ENCODE measurements at places on chromosomes 13 and 19.

GRCh38 chr13:71290963-71291841 is 575.8 kb downstream of the DACH1 start:
- no peak for DNase-seq

DNA sequence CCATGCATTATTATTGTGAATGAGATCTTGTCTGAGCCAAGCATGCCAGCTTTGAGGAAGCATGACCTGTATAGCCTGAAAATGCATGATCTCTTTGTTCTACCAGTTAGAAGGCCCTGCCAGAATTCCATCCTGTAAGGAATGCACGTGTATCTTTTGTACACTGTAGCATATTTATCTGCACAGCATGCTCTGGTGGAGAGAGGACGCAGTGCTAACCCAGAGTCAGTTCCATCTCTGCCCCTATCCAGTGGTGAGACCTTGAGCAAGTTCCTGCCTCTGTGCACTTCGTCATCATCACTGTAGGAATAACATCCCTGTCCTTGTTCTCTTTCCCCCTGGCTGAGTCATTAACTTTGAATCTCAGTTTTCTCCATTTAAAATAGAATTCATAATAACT is 233.8 kb downstream of the SLC7A1 start:
- no peak for DNase-seq

DNA sequence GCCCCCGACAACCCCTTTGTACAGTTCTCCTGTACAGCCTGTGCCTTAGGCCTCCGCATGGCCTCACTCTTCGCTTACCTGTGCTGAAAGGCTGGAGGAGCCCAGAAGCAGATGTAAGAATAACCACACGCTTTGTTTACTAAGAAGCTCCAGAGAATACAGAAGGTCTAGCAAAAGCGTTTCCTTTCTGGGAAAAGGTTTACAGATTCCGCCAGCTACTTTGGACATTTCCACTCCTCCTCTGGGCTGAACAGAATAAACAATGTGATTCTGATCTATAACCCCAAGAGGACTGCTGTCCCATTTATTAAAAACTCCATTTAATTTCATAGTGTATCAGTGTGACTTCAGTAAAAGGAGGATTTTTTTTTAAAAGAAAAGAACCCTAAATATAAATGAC is 339.2 kb downstream of the DNAJC15 start:
- no peak for DNase-seq

DNA sequence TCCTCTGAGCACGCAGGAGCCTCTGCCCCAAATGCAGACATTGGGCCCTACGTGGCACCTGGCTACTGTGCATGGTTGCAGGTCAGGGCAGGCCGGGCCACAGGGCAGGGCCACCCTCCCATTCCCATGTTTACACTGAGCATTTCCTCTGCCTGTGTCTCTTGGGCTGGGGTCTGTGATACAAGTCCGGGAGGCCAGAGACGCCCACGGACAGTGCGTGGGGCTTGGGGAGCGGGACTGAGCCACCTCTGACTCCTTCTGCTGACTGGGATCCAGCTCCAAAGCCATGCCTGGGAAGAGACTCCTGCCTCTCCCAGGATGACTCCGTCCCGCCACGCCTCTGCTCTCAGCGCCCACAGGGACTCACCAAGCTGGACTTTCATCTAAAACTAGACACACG is 18.8 kb downstream of the GAS6 start:
- DNase-seq = no peak

GRCh38 chr19:19406878-19407632 is 1.6 kb downstream of the GATAD2A start:
- no peak for DNase-seq

GRCh38 chr13:95546919-95547318 is 5.6 kb upstream of the CLDN10 start:
- DNase-seq = no peak

DNA sequence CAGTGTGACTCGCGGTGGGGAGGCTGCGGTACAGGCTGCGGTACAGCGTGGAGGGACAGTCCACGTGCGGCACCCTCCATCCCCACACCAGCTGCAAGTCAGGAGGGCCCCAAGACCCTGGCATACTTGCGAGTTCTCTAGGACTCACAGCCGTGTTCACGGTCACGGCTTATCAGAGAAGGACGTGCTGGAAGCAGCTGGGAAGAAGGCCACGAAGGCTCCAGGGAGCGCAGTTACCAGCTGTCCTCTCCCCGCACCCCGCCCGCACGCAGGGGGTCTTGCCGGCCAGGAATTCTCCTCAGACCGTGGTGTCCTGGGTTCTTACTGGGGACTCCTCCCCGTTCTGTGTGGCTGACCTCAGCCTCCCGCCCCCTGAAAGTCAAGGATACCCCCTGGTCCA is 6.2 kb downstream of the ZNF444 start:
- DNase-seq = no peak

GRCh38 chr13:29572575-29572974 is 22.9 kb downstream of the SLC7A1 start:
- DNase-seq = no peak

DNA sequence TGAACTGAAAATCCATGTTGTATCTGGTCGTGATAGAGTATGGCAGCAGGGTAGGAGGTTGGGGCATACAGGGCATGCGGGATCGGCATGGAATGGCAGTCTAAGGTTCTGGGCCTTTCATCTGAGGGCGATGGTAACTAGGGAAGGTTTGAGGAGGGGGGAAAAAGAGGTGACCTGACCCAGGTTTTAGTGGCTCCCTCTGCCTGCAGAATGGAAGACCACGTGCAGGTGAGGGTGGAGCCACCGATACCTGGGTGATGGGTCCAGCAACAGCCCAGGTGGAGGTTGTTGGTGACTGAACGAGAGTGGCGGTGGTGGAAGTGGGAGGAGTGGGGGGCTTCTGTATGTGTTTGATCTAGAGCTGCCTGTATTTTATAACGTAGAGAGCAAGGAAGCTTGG is 3.8 kb downstream of the ZNF749 start:
- no peak for DNase-seq

DNA sequence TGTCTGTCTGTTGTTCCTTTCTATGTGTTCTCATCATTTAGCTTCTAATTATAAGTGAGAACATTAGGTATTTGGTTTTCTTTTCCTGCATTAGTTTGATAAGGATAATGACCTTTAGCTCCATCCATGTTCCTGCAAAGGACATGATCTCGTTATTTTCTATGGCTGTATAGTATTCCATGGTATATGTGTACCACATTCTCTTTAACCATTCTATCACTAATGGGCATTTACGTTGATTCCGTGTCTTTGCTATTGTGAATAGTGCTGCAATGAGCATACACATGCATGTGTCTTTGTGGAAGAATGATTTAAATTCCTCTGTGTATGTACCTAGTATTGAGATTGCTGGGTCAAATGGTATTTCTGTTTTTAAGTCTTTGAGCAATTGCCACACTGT is 1799.7 kb downstream of the SLITRK5 start:
- no peak for DNase-seq

GRCh38 chr19:49061445-49061844 is 3.2 kb downstream of the NTF4 start:
- no peak for DNase-seq

GRCh38 chr13:32882691-32883090 is 133.5 kb upstream of the KL start:
- no peak for DNase-seq

- no peak for DNase-seq
Observed at GRCh38 chr19:41303954-41304353, 6.0 kb upstream of the CCDC97 start.

GRCh38 chr19:15810335-15810734 is 5.1 kb downstream of the OR10H1 start:
- DNase-seq = no peak

- DNase-seq = no peak
Observed at GRCh38 chr13:29702912-29703351, 107.4 kb upstream of the SLC7A1 start.

- no peak for DNase-seq
Observed at GRCh38 chr19:29400917-29401711, 124.7 kb upstream of the VSTM2B start.

DNA sequence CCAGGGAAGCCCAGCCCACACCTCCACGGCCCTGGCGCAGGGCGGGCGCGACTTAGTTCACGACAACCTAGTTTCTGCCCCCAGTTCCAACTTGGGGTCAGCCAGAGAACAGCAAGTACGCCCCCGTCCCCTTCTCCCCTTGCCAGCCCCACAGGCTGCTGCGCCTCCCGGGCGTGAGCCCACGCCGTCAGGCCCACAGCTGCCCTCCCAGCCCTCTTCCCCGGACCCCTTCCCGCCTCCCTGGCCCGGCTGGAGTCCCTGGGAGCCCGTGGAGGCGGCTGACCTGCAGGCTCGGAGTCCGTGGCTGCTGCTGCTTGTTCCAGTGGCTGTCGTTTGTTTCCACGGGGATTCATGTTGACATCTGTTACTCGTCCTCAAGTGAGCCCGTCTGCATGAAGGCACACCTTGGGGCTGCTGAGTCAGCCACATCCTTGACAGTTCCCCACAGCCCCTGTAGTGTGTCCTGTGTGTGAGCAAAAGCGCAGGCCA is 86.0 kb downstream of the ATP11A start:
- no peak for DNase-seq

GRCh38 chr13:79723519-79724024 is 242.6 kb downstream of the NDFIP2 start:
- DNase-seq = no peak

- DNase-seq = no peak
Observed at GRCh38 chr13:22993148-22993547, 187.6 kb upstream of the SGCG start.

DNA sequence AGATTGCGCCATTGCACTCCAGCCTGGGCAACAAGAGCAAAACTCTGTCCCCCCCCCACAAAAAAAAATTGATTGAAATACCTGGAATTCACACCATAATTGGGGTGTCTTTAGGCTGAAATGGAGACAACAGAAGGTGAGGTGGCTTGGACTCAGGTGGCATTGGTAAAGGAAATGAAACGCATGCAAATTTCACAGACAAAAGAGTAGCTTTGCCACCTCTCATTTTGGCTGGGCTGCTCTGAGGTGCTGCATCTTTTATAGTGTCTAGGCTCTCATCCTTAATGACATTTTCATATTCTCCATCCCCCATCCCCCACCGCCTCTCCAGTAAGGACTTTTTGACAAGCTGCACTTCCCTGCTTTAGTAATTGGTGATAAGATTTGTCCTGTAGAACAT is 6.9 kb downstream of the UBE2L5 start:
- no peak for DNase-seq

DNA sequence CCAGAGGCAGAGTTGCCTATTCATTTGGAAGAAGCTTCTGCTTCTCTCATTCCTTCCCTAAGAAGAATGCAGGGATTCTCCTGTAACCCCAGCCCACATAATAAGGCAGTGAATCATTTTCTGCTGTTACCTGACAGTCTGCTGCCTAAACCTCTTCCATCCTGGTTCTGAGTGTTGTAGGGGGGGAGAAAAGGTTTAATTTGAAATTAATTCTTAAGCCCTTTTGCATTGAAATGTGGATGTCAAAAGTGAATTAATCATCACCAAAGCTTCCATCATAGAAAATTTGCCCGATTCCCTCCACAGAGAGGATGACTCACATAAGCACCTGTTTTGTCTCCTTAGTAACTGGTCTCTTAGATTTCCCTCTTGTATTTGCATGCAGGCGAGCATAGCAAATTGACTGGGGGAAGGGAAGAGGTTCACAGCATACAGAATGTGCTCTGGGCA is 146.7 kb upstream of the FNDC3A start:
- DNase-seq = no peak

DNA sequence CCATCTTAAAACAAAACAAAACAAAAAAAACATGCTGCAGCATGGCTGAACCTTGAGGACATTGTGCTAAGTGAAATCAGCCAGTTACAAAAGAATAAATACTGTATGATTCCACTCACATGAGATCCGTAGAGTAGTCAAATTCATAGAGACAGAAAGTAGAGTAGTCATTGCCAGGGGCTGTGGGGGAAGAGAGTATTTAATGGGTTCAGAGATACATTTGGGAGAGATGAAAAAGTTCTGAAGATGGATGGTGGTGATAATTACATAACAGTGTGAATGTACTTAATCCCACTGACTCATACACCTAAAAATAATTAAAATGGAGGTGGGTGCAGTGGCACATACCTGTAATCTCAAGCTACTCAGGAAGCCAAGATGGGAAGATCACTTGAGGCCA is 72.0 kb upstream of the C1QTNF9 start:
- DNase-seq = no peak

GRCh38 chr19:2578901-2579677 is 103.2 kb downstream of the GADD45B start:
- no peak for DNase-seq

- no peak for DNase-seq
Observed at GRCh38 chr19:56088497-56089215, 32.4 kb downstream of the ZNF787 start.

DNA sequence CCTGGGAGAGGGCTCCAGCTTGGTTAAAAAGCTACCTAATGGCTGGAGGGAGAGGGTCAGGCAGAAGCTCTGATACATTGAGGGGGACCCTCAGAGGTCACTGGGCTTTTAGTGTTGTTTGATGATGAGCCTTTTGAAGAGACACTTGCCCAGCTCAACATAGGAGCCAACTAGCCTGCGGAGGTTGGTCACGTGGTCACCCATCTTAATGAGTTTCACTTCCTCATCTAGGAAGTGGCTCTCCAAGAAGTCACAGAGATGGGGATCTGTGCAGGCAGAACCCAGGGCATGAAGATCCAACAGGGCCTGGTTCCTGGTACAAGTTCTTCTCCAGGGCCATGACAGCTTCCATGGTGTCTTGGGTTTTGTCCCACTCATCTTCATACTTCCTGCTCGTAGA is 33.4 kb downstream of the IPO5 start:
- no peak for DNase-seq

DNA sequence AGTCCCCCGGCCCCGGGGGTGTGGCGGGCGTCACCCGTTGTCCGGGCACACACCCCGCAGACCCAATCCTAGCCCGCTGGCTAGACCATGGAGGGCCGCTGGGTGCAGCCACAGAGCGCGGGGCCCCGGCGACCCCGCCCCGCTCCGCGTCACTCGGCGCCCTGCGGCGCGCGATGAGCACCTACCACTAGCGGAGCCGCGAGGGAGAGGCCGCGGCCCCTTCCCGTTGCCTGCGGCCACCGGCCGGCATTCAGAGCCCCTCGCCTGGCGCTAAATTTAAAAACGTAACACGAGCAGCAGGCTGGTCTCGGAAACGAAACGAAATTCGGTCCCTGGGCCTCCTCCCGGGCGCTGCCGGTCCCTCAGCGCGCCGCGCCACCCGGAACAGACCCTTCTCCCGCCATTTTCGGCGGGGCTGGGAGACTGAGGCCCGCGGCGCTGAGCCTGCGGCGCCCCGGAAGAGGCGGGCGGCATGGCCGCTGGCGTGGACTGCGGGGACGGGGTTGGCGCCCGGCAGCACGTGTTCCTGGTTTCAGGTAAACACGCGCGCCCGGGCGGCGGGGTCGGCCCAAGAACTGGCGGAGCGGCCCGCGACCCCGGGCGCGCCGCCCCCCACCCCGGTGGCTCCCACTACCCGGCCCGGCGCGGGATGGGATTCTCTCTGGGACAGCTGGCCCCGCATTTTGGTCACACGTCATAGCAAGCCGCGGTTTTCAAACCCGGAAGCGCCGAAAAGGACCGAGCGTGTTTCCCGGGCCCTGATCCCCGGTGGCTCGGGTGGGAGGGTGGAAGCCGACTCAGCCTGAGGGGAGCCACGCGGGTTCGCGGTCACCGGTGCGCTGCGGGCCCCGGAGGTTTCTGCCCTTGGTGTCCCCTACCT is at the start of gene RNASEH2B:
Gene RNASEH2B (plus strand): TSS at position 187 of the 880 bp plus-strand sequence. CDS start 286 bp downstream, at position 473.
- DNase-seq = peak; percentile 57

GRCh38 chr13:107665926-107666458 is 549.3 kb downstream of the LIG4 start:
- no peak for DNase-seq
